Activated CD4-positive, alpha-beta memory T cell treated with anti-CD3 and anti-CD28 coated beads, Interleukin-2, amount 10 ng/mL, durations not matched to agents 7 days and 5 days (primary cell): ENCODE measurements at places on chromosomes 4 and X. TPM values are rescaled to one million over a fixed set of nuclear protein-coding genes. Genes with fewer than 3 reads are reported as not detected.

DNA sequence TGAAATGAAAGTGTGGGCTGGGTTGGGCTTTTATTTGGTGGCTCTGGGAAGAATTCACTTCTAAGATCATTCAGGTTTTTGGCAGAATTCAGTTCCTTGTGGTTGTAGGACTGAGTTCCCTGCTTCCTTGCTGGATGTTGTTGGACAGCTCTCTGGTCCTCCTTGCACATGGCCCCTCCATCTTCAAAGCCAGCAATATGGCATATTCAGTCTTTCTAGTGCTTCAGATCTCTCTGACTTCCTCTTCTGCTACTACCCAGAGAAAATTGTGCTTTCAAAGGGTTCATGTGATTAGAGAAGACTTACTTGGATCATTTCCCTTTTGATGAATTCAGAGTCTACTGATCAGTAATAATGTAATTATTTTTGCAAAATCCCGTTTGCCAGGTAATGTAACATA is 12.8 kb upstream of the IGFBP7 start:
- DNase-seq = no peak

- DNase-seq = no peak
These were observed 3.4 kb upstream of the GK start for GRCh38 chrX:30649859-30650258.

DNA sequence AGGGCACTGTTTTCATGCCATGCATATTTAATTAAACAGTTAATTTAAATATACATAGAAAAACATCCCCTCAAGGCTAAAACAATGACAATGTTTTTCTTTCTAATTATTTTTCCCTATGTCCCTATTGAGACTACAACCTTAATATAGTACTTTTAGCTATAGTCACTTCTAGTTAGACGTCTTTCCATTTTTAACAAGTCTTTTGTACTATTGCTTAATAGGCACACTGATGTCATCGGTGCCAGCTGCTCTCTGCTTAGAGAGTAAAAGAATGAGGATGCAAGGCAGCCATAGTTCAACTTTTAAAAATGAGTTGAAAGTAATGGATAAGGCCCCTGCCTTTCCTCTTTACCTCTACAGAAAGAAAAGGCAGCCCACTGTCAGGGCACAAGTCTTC is 191.1 kb downstream of the KCTD8 start:
- DNase-seq = no peak

- DNase-seq = no peak
These were observed 69.2 kb downstream of the HAUS3 start for GRCh38 chr4:2172627-2173231.

The MAGEA12 gene
- not detected for total RNA-seq

DNA sequence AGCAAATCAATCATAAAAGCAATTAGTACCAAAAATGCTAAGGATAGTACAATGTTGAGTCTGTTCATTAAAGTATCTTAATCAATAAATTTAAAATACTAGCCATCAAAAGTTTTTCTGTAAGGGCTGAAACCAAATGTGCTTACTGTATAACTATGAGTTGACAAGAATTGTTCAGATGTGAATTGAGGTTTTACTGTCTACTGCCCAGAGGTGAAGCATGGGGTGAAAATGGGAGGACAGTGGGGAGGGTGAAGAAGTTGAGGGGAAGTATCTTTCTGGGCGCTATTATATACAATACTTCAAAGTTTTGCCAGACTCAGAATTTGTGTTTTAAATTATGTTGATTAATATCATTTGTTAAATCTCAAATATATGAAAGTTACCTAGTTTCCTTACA is 4.1 kb upstream of the PPBP start:
- DNase-seq = no peak

The DNAAF6 gene
- total RNA-seq = not detected

The BMP15 gene
- not detected for total RNA-seq

- no peak for DNase-seq
These were observed 285.0 kb upstream of the AADAT start for GRCh38 chr4:170374770-170375169.

GRCh38 chr4:73607375-73608033 is 12.7 kb downstream of the RASSF6 start:
- no peak for DNase-seq

GRCh38 chrX:6505960-6506359 is 29.0 kb downstream of the VCX3A start:
- no peak for DNase-seq

- no peak for DNase-seq
These were observed 10.6 kb upstream of the PGRMC2 start for GRCh38 chr4:128298146-128298758.

The ADAMTS3 gene
- total RNA-seq = not detected

The STS gene
- 1.3 TPM for total RNA-seq

- DNase-seq = no peak
These were observed 167.0 kb downstream of the SMIM20 start for GRCh38 chr4:26080870-26081628.

DNA sequence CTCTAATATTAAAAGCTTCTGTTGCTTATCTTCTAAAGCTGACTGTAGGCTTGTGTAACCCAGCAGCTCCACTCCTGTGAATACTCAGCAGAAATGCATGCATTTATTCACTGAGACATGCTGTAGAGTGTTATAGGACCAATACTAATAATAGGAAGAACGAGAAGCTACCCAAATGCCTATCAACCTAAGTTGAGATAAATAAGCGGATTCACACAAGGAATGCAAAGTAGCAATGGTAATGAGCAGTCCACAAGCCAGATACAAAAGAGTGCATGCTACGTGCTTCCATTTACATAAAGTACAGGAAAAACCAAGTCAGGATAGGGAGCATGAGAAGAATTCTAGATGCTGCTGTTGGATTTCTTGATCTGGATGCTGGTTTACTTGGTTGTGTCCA is 155.9 kb downstream of the AASDH start:
- no peak for DNase-seq

GRCh38 chrX:105753411-105753810 is 68.9 kb upstream of the NRK start:
- DNase-seq = no peak

- no peak for DNase-seq
These were observed 443.7 kb upstream of the ATOH1 start for GRCh38 chr4:93384887-93385286.

The C4orf17 gene
- not detected for total RNA-seq

GRCh38 chrX:13598877-13599276 is 29.5 kb downstream of the EGFL6 start:
- DNase-seq = no peak

- DNase-seq = no peak
These were observed 369.8 kb downstream of the UNC5C start for GRCh38 chr4:95178938-95179337.

- DNase-seq = no peak
These were observed 153.2 kb downstream of the SHROOM3 start for GRCh38 chr4:76588274-76588673.

DNA sequence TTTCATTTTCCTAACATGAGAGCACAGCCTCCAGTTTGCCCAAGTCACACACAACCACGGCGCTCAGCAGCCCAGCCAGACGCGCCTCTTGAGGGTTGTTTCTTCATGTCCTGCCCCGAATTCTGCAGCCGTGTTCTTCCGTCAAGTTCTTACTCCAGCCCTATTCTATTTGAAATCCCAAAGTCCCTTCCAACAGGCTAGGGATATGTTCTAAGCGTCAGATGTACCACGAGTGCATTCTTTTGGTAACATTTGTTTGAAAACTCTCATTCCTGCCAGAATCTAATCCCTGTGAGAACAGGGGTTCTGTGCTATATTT is 23.1 kb downstream of the ACSL1 start:
- no peak for DNase-seq

- DNase-seq = no peak
These were observed 26.6 kb upstream of the ZXDB start for GRCh38 chrX:57565198-57565597.

The RHOH gene
- 125 TPM for total RNA-seq

The GLRA2 gene
- total RNA-seq = not detected

GRCh38 chr4:37603070-37603468 is 83.1 kb downstream of the RELL1 start:
- peak; percentile 78 for DNase-seq

The NOCT gene
- total RNA-seq = 5.4 TPM

The TSPAN7 gene
- total RNA-seq = 0.23 TPM

The RPS3A gene
- 1,526 TPM for total RNA-seq
